ENCODE measurements at places on chromosomes 16 and 17. TPM values are rescaled to one million over a fixed set of nuclear protein-coding genes. Genes with fewer than 3 reads are reported as not detected.

DNA sequence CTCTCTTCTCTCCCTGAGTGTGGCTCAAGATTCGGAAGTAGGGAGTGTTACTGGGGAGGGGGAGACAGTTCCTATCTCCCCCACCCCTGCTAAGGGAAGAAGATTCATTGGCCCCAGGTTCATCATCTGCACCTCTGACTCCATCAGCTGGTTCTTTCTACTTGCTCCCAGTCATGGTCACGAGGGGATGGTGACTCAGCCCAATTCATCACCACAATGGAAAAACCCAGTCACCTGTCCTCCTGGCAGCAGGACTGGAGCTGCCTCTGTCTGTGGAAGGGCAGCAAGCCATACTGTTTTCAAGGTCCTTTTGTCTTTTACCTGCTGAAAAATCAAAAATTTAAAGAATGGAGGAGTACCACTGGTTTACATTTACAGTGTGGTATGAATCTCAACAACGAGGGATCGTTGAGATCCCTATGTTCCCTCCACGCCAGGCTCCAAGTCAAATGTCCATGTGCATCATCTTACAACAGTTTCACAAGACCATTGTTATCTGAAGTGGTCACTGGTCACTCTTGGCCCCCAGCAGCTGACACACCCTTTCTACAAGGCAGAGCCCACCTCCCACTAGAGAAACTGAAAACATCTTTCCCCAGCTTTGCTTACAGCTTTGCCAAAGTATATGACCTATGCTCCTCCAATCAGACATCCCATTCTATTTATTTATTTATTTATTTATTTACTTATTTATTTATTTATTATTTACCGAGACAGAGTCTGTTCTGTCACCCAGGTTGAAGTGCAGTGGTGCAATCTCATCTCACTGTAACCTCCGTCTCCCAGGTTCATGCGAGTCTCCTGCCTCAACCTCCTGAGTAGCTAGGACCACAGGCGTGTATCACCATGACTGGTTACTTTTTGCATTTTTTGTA lies 40.4 kb upstream of the NDRG4 start:
- H3K36me3 ChIP-seq = no peaks in the 10 kb centered on the region
- no peak overlapping the region for H3K4me3 ChIP-seq
- no peak overlapping the region for H3K27ac ChIP-seq

DNA sequence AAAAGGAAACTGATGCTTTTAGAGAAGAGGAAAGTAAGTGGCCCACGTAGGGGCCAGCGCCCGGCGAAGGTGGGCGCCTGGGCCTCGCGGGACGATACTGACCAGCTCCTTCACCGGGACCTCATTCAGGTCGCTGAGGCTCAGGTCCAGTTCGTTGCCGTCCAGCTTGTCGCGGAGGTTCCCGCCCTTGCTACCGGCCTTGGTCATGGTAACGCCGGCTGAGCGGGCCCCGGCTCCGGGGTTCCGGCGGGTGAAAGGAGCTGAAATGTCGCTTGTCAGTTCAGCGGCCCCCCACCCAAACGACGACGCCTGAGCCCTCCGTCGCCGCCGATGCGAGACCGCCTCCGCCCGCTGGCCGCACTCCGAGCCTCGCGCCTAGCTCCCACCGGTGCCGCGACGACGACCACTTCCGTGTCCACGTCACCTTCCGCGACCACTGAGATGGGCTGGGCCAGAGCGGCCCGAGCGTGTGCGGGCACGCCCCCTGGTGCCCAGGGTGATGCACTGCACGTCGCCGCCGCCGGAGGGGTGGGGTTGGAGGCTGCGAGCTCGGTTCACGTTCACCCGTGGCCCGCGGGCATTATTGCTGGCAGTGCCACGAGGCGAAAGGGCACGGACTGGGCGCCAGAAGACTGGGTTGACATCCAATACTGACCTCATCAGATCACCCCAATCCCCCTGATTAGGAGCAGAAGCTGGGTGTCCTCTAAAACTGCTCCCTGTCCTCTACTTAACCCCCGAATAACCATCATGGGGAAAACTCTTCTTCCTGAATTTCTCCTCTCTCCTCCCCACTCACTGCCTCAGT lies at the start of gene LRRC59:
LRRC59 (minus strand) TSS at position 413 of the 808 bp plus-strand sequence; CDS start at position 207, 206 bp downstream.
- H3K4me1 ChIP-seq = peaks cover 52% of the 10 kb centered on the region
- H3K27me3 ChIP-seq = no peaks in the 10 kb centered on the region
- H3K4me3 ChIP-seq = peak within 1 kb of the TSS; percentile 98
- H3K36me3 ChIP-seq = peaks cover 29% of the 10 kb centered on the region
- H3K27ac ChIP-seq = peak within 1 kb of the TSS; percentile 91
- DNase-seq = peak; percentile 97

- peak within 1 kb of the TSS; percentile 90 for H3K27ac ChIP-seq
- H3K36me3 ChIP-seq = peaks cover 32% of the 10 kb centered on the region
- H3K27me3 ChIP-seq = no peaks in the 10 kb centered on the region
- peaks cover 32% of the 10 kb centered on the region for H3K4me1 ChIP-seq
- H3K4me3 ChIP-seq = peak within 1 kb of the TSS; percentile 94
Observed at GRCh38 chr16:1492923-1493745, at the start of gene TELO2. TELO2 (plus strand) TSS chr16:1493360; CDS start chr16:1494282, 922 bp downstream.

DNA sequence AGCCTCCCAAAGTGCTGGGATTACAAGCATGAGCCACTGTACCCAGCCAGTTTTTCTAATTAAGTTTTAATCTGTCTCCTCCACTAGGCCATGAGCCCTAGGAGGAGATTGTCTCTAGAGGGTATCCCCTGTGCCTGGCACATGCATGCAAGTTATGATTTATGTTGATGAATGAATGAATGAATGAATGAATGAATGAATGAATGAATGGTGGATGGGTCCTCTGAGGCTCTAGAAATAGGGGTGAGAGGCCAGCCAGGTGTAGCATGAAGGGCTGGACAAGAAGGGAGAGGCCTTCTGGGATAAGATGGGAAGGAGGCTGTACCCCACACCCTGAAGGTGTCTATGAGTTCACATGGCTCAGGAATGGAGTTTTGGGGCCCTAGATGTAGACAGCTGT lies 48.8 kb downstream of the EMP2 start:
- peaks cover 94% of the 10 kb centered on the region for H3K36me3 ChIP-seq
- no peak for DNase-seq
- no peak overlapping the region for H3K4me3 ChIP-seq
- H3K4me1 ChIP-seq = no peaks in the 10 kb centered on the region

DNA sequence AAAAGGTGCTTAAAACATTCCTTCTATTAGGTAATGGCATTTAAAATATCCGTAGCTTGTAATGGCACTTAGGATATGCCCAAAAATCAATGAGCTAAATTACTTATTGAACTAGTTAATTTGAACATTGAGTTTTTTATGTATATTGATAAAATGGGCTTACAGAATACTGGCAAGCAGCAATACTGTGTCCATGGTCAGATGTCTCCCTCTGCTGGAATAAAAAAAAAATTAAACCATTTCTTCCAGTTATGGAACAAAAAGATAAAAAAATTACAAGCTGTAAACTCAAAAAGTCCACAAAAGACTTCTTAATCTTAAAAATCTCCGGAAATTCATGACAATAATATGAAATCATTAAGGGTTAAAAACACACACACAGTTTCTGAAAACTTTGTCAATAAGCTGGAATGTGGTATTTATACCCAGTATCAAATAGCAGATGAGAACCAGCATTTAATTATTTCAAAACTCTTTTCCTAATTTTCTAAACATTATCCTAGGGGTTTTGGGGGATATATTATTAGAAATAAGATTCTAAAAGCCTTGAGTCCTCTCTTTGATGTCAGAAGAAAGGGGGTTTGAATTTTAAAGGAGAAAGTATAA lies 21.5 kb upstream of the PSMD7 start:
- peak; percentile 56 for DNase-seq
- no peak overlapping the region for H3K27ac ChIP-seq
- no peaks in the 10 kb centered on the region for H3K36me3 ChIP-seq
- no peak overlapping the region for H3K4me3 ChIP-seq
- no peaks in the 10 kb centered on the region for H3K4me1 ChIP-seq

DNA sequence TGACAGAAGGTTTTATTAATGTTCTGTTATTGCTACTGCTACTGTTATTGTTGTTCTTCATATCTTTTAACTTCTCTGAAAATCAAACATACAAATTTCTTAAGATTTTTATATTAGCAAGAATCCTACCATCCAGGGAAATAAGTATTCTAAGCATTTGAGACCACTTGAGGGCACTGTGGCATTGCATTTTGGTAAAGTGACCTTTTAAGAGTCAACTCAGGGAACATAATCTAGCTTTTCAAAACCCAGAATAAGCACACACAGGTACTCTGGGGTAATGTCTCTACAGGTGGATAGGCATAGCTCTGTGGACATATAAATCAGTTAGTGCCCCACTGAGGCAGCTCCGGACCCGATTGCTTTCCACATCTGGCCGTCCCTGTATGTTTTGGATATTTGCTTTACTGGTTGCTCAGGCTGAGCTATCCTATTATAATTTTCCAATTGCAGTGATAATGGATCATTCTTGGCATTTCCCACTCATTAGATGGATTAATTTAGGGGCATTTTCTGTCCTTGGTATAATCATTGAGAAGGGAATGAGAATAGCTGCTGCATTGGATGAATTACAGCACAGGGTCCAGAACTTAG lies 1425.1 kb upstream of the CDH8 start:
- no peaks in the 10 kb centered on the region for H3K36me3 ChIP-seq
- no peaks in the 10 kb centered on the region for H3K4me1 ChIP-seq
- H3K27ac ChIP-seq = no peak overlapping the region
- H3K27me3 ChIP-seq = no peaks in the 10 kb centered on the region
- H3K4me3 ChIP-seq = no peak overlapping the region

- DNase-seq = no peak
- H3K27me3 ChIP-seq = no peaks in the 10 kb centered on the region
- no peaks in the 10 kb centered on the region for H3K36me3 ChIP-seq
- H3K27ac ChIP-seq = peak overlapping the region; percentile 81
Observed at GRCh38 chr17:27349540-27350021, 55.7 kb downstream of the WSB1 start.

- H3K4me3 ChIP-seq = no peak overlapping the region
- no peaks in the 10 kb centered on the region for H3K4me1 ChIP-seq
- no peak overlapping the region for H3K27ac ChIP-seq
- H3K36me3 ChIP-seq = peaks cover 50% of the 10 kb centered on the region
Observed at GRCh38 chr16:75160386-75160785, 12.1 kb downstream of the ZFP1 start.

Gene CASKIN1
- total RNA-seq = not detected

Gene WNT3
- total RNA-seq = 0.29 TPM

Data from stomach (tissue), 19 donors.